Stimulated activated CD4-positive, alpha-beta T cell treated with anti-CD3 and anti-CD28 coated beads, Interleukin-12 subunit alpha, Interleukin-12 subunit beta, amount 100 ng/mL, for 4 hours (primary cell): ENCODE measurements at places on chromosomes 3 and 15.

GRCh38 chr3:63588895-63589294, 63.6 kb upstream of the SNTN start:
- no peak for DNase-seq

DNA sequence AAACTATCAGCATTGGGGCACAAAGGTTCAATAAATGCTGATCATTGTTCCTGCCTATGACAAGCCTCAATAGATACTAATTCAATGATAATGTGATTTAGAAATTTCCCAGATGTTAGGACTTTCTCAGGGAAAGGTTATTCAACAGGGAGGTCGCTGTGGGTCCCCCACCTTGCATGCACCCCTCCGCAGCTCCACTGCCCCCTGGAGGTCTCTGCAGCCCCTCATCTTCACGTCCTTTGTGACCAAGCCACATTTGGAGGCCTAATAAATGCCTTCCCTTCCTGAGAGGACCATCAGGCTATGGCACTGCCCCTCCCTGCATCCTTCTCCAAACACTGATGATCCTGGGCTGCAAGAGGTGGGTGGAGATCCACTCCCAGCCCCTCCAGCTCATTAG, 50.2 kb downstream of the NOX5 start:
- no peak for DNase-seq

GRCh38 chr3:147159141-147159540, 247.2 kb downstream of the ZIC4 start:
- no peak for DNase-seq

- no peak for DNase-seq
Measured at GRCh38 chr3:55486857-55487380, at the start of gene WNT5A. Gene WNT5A, minus strand, starts transcription at chr3:55487306. Its CDS starts 321 bp downstream, at chr3:55486985.

DNA sequence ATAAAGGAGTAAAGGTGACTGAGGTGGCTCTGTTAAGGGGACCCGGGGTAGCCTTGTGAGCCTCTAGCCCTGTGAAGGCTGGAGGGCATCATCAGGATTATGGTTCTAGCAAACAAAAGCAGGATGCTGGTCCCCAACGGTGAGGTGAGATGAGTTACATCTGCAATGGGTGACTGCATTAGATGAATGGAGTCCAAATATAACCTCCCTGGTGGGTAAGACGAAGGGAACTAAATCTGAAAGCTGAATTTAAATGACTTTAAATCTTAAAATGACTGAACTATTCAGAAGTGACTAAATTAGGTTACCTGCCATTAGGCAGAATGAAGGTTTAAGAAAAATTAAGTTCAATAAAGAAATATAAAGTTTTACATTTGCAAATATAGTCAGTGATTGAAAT, 4.6 kb upstream of the HLTF start:
- DNase-seq = no peak

GRCh38 chr3:128091586-128091985, 32.0 kb downstream of the RUVBL1 start:
- no peak for DNase-seq
